Activated T-helper 17 cell treated with anti-CD3 and anti-CD28 coated beads, Interleukin-2, amount 50 U/mL, for 72 hours (primary cell): ENCODE measurements at places on chromosomes 3 and 15.

- ATAC-seq = no peak
These were observed 41.9 kb downstream of the SLC6A1 start for GRCh38 chr3:11034309-11034985.

DNA sequence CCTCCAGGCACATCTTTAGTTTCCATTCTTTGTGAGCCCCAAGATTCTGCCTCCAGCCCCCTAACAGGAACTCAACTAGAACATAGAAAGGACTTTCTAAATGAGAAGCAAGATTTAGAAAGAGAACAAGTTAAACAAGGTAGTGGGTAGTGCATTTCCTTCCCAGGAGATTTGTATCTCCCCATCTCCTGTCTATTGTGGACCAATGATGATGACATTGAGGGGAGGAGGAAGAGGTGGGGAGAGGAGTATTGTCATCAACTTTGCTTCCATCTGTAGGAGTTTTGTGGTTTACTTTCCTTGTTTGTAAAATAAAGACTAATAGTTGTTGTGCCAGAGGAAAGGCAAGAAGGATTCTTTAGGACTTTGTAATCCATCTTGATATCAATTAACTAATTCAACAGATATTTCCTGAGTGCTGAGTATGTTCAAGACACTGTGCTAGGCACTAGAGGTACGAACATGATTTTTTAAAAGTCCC, 235.3 kb upstream of the ROPN1 start:
- ATAC-seq = no peak

GRCh38 chr3:139509631-139510030, 29.9 kb downstream of the RBP1 start:
- ATAC-seq = no peak

GRCh38 chr3:100041328-100041749, 73.0 kb downstream of the FILIP1L start:
- no peak for ATAC-seq

- ATAC-seq = no peak
These were observed 14.9 kb downstream of the AMIGO3 start for GRCh38 chr3:49704629-49705028.

DNA sequence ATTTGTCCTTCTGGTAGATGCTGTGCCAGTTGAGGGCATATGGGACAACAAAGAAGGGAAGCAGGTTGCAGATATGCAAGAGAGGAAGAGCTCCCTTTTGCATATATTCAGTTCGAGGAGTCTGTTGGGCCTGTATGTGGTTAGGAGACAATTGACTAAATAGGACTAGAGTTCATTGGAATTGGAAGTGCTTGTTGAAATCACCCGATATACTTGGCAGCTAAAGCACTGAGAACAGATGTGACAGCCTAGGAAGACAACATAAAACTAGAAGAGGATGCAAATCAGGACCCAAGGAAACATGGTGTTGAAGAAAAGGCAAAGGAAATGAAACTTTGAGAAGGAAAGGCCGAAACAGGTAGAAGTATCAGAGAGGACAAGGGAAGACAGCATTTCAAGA, 215.2 kb upstream of the P2RY1 start:
- ATAC-seq = no peak

DNA sequence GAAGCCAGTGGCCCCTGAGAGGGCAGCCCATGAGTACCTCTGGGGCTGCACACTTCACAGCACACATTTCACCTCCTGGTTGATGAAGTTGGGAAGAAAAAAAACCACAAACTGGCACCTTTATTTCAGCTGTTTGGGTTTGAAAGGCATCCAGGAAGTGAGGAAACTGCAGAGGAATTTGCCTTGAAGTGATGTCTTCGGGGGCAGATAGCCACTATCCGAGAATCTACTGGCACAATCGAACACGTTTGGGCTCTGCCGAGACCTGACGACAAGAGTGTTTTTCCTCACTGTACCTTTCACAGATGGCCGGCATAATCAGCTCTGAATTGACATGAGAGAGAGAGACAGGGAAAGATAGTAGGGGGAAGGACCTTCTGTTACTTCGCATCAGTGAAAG, 59.7 kb downstream of the LRIG1 start:
- ATAC-seq = no peak

- no peak for ATAC-seq
These were observed 214.7 kb downstream of the CHST2 start for GRCh38 chr3:143334231-143334630.

DNA sequence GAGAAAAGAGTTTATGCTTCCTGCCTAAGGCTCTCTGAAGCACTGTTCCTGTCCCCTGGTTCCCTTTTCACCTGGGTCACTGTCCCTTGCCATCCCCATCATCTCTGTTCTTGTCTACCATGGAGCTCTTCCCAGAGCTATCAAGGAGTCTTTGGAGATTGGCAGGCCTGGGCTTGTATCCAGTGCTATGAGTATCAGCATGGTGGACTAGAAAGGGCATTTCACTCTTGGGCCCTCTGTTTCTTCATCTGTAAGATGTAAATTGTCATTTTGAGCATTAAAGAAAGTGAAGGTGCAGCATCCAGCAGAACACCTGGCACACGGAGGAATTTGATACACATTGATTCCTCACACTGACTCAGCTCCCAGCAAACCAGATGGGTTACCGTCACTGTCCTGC, 388.2 kb downstream of the CACNA2D3 start:
- no peak for ATAC-seq

- no peak for ATAC-seq
These were observed 474.8 kb upstream of the CNTN4 start for GRCh38 chr3:1623896-1624295.

DNA sequence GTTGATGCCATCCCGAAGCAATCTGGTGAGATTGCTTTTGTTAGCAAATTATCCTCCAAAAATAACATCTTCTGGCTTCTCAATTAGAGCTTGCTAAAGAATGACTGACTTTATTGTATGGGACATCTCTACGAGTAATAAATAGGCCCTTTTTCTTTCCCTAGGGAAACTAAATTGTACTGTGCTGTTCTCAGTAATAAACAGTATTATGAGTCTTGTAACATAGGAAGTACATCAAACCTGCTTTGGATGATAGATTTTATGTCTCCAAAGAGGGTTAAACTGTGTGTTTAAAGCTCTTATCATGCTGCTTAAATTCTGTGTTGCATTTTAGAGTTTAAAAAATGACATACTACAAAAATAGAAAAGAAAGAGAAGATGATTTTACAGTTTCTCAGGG, 153.4 kb upstream of the THRB start:
- ATAC-seq = no peak
